NCI-H524 (cell line): ENCODE measurements at places on chromosomes 2 and 18.

GRCh38 chr2:144890828-144891227 lies 370.9 kb upstream of the ZEB2 start:
- peak; percentile 60 for DNase-seq

DNA sequence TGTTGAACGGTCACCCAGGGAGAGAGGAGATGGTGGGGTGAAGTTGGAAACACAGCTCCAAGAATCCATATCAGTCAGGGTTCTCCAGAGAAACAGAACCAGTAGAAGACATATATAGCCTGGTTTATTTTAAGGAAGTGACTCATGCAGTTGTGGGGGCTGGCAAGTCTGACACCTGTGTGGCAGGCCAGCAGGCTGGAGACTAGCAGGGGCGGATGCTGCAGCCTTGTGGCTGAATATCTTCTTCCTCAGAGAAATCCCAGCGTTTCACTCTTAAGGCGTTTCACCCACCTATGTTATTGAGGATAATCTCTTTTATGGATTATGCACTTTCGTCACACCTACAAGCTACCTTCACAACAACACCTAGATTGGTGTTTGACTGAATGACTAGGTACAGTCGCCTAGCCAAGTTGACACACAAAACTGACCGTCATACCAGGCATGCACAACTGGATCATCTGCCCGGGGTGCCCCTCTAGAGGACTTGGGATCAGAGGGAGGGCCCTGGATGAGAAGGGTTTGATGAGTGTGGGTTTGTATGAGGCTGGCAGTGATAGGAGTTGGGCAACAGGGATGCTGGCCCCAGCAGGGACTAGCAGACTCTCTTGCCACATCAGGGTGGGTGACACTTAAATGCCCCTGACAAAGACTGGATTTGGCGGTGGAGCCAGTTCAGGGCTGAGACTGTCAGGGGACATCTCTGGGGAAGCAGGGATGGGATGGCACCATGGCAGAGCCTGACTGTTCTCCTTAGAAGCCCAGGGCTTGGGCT lies 23.4 kb downstream of the MROH2A start:
- DNase-seq: no peak

GRCh38 chr2:188485496-188485895 lies 193.8 kb downstream of the GULP1 start:
- no peak for DNase-seq

GRCh38 chr2:234502285-234502918 lies 5.5 kb upstream of the ARL4C start:
- DNase-seq: peak; percentile 91

DNA sequence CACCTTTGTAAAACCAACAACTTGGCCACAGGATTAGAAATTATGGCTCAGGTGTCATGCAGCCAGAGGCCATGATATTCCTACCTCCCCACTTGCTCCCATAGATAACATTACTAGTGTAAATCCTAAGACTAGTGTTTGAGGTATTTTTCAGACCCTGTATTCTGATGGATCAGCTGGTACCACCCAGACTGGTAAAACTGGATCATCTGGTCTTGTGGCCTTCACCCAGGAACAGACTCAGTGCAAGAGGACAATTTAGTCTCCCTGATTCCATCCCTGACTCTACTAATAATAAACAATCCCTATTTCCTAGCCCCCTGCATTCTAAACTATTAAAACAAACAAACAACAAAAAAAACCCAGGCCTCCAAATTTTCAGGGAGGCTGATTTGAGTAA lies 121.0 kb downstream of the ALPK2 start:
- no peak for DNase-seq

GRCh38 chr2:178426388-178426787 lies 24.6 kb downstream of the PRKRA start:
- DNase-seq: no peak

DNA sequence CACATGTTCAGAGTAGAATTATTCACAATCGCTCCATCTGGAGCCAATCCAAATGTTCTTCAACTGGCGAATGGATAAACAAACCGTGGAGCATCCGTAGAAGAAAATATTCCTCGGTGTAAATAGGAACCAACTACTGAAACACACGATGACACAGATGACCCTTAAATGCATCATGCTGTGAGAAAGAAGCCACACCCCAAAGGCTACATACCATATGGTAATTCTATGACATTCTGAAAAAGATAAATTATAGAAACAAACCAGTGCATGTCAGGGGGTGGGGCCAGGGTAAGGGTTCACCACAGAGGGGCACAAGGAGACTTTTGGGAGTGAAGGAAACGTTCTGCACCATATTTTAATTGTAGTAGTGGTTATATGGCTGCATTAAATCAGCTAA lies 312.2 kb upstream of the SMIM21 start:
- DNase-seq: no peak

DNA sequence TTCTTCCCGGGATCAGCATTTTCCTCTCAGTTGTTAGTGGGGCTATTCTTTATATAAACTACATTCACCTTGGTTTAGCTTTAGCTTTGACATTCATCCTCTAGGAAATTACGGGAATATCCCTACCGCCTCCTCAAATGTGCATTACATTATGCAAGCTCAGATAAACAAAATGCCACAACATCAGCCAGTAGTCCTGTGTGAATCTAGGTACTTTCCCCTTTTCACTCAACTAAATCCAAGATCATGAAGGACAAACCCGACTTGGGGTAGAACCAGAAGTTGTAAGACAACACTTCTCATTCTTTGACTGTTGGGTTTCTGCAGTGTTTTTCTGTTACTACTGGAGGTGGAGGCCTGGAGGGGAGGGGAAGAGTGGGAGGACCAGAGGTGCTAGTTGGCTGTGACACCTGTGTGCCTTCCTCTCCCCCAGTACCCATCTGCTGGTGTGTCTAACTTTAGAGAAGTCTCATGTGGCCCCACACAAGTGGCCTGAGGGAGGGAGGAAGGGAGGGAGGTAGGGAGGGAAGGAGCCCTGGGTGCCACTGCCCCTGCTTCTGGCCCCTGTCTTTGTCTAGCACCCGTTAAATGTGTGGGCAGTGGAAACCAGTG lies 84.8 kb upstream of the BCL2L11 start:
- no peak for DNase-seq

DNA sequence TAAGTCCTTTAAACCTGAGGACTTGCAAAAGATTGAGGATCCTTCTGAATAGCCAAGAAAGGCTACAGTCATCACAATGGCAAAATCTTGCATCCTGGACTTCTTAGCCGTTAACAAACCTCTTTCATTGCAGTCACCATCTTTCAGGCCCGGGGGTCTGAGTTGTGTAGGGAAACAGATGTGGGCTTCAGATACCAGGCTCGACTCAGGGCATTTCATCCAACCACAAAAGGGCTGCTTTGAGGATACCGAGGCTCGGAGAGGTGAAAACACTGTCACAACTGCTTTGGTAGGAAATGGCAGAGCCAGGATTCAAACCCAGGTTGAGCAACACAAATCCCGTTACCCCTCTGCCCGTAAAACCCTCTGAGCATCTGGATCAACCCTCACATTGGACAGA lies 147.4 kb downstream of the TFCP2L1 start:
- no peak for DNase-seq

GRCh38 chr2:233083782-233084181 lies 23.6 kb downstream of the INPP5D start:
- no peak for DNase-seq

GRCh38 chr2:233320470-233320869 lies 12.9 kb downstream of the SAG start:
- no peak for DNase-seq

DNA sequence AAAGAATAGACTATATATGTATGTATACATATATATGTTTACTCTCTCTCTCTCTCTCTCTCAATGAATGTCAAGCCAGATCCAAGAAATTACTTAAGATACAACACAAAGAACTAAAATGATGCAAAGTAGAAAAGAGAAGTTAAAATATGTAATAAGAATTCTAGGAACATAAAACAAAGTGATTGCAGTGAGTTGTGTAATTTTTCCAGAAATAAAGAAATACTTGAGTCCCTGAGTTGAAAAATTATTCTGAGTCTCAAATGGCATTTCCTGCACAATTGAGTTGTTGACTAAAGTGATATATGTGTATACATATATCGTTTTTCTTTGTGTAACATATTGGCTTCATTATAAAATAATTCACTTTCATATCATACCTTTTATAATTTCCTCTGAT lies 262.4 kb downstream of the INSIG2 start:
- no peak for DNase-seq

GRCh38 chr2:11129598-11130449 lies 25.4 kb upstream of the SLC66A3 start:
- peak; percentile 88 for DNase-seq

DNA sequence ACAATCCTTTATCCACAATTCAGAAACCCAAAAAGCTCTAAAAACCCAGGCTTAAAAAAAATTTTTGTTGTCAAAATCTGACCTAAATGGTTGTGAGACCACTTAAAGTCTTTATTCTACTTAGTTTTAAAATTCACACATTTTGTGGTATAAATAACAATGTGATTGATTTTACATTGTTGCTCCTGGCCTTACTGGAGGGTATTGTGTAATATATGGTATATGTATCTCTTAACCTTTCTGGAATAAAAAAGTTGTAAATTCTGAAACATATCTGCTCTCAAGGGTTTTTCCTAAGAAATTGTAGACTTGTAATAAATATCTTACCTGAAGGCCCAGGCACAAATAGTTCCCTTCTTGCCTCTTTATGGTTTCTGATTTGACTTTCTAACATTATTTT lies 73.3 kb upstream of the PNPT1 start:
- DNase-seq: no peak

GRCh38 chr2:33022989-33023727 lies 76.4 kb downstream of the LTBP1 start:
- no peak for DNase-seq

- DNase-seq: peak; percentile 2
These were observed 53.9 kb upstream of the CYTIP start for GRCh38 chr2:157497638-157498314.

GRCh38 chr2:170582751-170583463 lies 132.2 kb upstream of the SP5 start:
- no peak for DNase-seq

- no peak for DNase-seq
These were observed 115.9 kb upstream of the ARHGAP28 start for GRCh38 chr18:6613581-6613980.

DNA sequence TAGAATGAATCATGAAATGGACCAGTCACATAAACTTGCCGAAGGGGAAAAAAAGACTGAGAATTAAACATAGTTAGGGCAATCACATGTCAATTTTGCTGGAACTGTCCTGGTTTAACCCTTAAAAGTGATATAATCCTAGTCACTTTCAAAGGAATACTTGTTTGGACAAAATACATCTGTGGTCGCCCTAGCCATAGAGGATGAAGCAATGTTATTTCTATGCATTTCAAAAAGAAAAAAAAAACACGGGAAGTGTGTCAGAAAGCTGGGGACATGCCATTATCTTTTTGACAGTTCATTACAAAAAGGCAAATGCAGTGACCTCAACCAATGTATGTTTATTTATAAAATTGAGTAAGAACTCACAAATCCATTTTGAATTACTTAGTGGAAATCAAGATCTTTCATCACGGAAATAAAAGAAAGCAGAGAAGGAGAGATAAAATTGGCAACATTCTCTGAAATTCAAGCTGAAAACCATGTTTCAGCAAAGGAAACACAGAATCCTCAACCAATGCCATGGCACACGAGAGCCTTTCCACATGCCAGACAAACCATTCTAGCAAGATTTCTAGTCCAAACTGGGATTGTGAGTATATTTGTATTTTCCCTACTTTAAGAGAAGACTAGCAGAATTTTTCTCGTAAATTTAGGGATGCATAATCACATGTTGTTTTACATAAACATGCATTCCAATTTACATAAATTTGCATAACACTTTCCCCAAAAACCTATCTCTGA lies 854.3 kb upstream of the ACVR2A start:
- no peak for DNase-seq
